C1 segment of cervical spinal cord (tissue), 14 donors: ENCODE measurements at places on chromosomes 16 and 17.

DNA sequence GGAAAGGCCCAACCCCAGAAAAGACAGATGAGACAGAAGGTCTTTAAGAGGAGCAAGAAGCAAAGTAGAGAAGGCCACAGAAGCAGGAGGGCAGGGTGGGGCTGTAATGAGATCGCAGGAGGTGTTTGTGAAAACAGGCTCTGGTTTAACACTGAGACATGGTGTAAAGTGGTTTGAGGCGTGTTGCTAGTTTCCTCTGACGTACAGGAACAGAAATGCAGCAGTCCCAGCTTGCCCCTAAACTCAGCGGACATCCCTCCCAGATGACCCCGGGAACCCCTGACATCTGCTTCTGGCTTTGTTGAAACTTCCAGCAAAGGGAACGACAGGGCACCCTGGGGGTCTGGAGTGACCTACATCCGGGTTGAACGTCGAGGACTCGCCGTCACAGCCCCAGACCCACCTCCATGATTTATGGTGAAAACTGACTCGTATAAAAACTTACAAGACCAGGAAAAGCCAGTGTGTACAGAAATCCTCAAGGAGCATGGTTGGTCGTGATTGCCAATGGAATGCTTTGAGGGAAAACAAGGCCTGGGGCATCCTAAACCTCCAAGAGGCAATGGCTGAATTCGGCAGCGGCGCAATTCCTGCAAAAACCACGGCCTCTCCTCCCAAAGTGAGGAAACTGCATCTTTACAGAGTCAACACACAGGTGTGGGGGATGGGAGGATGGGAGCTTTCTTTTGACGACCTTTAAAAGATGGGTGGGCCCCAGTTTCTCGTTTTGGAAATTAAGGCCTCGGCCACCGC, 25.8 kb downstream of the LITAF start:
- no peak for DNase-seq

DNA sequence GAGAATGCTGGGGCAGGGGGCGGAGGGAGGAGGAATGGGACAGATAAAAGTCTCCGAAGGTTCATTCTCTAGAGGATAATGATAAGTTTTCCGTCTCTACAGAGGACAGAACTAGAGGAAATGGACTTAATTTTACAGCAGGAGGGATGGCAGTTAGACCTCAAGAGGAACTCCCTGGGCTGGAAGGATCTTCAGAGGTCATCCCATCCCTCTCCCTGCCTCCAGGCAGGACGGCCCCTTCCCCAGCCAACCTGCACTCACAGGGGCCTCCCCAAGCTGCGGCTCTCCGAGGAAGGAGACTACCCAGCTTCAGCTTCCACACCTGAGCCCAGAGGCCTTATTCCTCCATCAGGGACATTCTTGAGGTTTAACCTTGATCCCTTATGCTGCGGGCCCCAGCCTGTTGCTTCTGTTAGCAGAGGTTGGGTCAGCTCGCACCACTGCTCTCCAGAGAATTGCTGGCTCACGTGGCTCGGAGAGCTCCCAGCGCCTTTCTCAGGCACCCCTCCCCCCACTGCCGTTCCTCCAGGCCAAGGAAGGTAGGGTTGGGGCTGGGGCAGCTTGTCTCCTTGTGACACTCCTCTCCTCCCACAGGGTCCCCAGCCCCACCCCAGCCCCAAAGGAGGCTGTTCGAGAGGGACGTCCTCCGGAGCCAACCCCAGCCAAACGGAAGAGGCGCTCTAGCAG, 8.5 kb downstream of the ELOB start:
- DNase-seq = no peak

GRCh38 chr16:69563605-69564580, 1.9 kb upstream of the NFAT5 start:
- peak; percentile 3 for DNase-seq

DNA sequence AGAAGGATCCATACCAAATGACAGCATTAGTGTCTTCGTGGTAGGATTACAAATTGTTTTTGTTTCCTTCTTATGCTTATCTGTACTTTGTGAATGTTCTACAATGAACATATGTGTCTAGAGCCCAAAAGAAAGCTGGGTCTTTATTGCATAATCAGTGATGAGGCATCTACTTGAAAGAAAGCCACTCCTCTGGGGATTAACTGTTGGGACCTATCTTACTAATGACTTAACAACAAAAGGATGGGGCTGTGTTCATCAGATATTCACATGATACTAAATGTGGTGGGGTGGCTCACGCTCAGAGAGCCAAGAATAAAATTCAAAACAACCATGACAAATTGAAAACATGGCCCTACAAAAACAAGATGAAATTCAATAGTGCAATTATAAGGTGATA, 160.2 kb downstream of the RGS9 start:
- DNase-seq = no peak

GRCh38 chr16:57899771-57900661, 70.9 kb downstream of the CNGB1 start:
- DNase-seq = no peak

GRCh38 chr17:37067555-37068111, 118.9 kb downstream of the AATF start:
- DNase-seq = no peak

GRCh38 chr16:70512456-70512855, 10.9 kb downstream of the COG4 start:
- no peak for DNase-seq

DNA sequence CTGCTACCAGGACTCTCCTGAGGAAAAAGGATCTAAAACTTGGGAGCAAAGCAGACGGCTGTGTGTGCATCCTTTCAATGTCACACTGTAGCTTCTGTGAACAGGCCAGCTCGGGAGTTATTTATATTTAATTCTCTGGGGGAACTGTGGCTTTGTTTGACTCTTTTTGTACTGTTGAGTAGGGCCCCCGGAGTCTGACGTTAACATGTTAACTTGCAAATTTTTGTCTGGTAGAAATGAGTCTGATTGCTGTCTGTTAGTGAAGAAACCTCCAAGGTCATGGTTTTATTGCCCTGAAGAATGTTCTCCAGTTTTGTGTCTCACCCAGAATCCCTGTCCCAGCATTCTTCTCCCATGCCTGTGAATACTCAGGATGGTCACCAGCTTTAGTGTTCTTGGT, 14.2 kb upstream of the KCNG4 start:
- no peak for DNase-seq

DNA sequence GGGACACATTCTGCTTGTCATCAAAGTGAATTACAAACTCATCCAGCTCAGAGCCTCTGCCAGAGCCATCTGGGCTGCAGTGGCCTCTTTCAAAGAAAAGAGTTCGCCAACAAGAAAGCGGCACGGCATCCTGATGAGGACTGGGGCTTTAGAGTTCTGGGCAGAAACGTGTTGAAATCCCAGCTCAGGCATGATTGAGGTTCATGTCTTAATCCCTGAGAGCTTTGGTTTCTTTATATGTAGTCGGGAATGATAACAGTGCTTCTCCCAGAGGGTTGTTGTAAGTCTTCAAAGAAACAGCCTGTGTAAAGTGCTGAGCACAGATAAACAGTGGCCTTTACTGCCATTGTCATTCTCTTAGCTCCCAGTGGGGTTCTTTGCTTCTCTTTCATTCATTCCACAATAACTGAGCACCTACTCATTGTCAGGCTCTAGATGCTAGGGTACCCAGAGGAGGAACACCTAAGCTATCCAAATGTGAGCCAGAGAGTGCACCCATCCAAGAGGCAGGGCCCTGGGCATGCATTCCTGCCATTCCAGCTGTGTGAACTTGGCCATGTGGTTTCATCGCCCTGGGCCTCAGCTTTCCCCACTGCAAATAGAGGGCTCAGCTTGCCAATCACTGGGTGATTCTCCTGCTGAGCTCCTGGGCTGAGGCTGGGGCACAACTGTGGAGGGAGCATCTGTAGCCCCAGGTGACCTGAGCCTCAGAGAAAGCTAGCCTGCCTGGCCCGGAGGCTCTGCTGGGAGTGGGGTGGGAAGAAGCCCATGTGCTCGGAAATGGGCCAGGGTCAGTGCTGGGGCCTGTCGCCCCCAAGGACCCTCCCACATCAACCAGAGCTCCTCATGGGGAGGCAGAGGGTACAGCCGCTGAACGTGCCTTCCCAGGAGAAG, 38.3 kb upstream of the CRHR1 start:
- DNase-seq = no peak

- no peak for DNase-seq
Observed at GRCh38 chr17:75181608-75182318, 996 bp downstream of the SUMO2 start.

DNA sequence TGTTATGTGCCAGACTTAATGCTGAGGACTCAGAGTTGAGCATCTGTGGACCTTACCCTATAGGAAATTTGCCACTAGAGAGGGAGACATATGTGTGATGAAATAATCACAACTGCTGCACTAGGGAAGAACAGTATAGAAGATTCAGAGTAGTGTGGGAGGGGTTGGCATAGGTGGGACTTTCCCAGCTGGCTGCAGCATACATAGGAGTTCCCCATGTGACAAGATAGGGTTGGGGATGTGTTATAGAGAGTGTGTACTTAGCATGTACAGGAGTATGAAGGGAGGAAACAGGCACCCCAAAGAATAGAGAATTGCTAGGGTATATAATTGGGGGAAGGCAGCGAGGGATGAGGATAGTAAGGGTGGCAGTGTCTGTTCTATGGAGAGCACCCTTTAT, 2.9 kb downstream of the NUP93 start:
- no peak for DNase-seq

DNA sequence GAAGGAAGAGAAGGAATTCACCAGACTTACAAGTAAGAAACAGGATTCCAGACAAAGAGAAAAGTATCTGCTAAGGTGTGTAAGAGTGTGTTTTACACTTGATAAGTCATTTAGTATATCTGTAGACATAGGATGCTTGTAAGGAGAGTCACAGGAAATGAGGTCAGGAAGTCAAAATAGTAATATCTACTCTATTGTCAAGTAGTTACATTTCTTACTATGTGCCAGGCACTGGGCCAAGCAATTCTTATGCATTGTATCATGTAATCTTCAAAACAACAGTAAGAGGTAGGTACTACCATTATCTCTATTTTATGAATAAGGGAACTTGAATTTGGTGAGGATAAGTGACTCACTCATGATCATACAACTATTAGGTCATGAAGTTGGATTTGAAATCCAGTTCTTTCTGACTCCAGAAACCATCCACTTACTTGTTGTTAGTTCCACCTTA, 129.1 kb downstream of the SNX11 start:
- DNase-seq = no peak

DNA sequence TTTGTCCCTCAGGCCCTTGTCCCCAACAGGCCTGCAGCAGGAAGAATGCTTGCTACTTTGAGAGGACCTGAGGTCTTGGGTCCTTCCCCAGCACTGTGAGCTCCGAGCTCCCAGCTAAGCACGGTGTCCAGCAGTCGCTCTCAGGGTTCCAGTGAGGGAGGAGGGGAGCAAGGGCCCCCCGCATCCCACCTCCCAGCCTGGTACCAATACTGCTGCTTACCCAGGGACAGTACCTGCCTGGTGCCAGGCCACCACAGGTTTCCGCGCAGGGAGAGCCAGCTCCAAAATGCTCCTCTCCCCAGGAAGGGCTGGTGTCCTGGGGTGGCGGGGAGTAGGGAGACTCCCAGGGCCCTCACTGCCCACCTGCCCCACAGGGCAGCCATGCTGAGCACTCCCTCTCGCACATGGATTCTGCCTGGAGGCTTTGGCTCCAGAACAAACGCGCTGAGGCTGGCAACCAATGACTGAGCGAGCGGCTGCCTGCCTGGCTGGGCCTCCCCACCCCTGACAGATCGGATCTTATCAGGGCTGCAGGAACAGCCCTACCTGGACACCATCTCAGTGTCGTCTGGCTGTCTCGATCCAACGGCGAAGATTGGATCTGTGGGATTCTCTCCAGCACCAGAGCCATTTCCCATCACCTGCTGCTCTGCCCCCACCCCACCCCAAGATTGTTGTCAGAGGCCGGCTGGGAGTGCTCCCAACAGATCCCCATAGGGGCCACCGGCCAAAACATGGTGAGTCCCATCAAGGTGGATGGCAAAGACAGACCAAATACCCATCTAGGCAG, 2.4 kb downstream of the DOK4 start:
- no peak for DNase-seq

DNA sequence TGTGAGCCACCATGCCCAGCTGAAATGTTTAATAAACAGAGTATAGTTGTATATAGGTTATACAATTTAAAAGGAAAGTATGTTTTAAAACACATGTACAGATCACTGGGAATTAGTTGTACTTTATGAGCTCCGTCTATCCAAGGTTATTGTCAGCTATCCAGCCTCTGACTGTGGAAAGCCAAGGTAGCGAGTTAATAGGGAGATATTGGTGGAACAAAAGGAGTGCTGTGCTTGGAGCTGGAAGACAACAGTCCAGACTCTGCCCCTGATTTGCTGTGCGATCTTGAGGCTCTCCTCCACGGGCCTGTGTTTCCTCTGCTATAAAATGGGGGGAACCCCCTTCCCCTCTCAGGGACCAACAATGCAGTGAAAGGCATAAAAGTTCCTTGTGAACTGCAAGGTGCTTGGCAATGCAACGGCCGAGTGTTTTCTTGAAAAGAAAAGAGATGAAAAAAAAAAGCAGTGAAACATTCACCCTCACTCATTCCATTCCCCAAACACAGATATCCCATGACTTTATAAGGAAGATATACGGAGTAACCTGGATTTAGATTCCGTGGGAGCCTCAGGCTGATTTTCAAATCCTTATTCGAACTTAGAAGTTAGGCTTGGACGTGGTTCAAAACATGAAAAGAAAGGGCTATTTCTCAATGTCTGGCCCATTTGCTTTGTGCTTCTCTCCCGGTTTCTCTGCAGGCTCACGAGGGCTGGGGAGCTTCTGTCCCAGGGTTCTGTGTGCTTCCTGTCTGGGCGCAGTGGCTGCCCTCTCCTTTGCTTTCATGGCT, 34.1 kb downstream of the CUEDC1 start:
- no peak for DNase-seq

- no peak for DNase-seq
Observed at GRCh38 chr17:75237100-75238014, 24.0 kb downstream of the GGA3 start.

GRCh38 chr17:2361010-2361760, 23.9 kb downstream of the SGSM2 start:
- no peak for DNase-seq

DNA sequence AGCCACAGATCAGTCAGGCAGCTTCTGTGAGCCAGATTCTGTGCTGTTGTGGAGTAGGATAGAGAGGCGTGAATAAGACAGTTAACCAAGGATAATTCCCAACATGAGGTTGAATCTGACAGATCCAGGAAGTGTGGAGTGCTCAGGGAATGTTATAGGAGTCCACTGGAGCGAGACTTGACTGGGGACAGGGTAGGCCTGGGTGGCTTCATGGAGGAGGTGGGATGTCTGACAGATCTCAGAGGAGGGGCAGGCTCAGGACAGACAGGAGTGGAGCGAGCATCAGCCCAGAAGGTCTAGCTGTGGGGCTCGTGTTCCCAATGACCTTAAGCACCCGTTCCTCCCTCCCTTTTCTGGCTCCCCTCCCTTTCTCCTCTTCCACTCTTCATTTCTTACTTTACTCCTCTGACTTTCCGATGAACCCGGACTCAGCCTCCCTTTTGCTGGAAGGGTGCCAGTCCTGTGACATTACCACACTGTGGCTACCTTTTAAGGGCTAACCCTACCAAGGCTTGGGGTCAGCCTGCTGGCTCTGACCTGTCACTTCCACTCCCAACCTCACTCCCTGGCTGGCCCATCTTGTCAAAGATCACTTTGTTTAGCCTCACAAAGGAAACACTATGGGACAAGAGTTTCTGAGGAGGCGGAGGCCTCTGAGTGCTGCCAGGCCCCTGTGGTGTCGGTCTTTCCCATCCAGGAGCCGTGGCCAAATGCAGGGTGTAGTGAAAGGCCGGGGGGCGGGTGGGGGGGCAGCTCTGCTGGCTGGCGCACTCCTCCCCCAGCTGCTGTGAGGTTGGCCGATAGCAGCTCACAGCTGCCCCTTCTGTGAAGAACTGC, 28.5 kb upstream of the EFCAB13 start:
- DNase-seq = no peak

- no peak for DNase-seq
Observed at GRCh38 chr17:66975614-66976378, 11.3 kb downstream of the CACNG4 start.
